ENCODE measurements at places on chromosomes 1 and 21.

DNA sequence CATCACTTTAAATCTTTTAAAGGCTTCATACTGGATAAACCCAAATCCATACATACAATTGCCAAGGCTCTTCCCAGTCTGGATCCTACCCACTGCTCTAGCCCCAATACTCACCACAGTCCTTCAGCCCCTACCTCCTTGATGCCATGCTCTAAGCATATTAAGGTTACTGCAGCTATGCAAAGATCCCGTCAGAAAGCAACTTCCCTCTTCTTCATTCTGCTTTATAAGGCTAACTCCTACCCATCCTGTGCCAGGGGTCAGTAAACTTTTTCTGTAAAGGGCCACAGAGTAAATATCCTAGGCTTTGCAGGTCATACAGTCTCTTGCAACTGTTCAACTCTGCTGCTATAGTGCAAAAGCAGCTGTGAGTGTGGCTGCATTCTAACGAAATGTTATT lies 34.3 kb upstream of the MTF1 start:
- DNase-seq = no peak

- DNase-seq = no peak
Observed at GRCh38 chr21:35044770-35045541, 4.1 kb downstream of the RUNX1 start.

DNA sequence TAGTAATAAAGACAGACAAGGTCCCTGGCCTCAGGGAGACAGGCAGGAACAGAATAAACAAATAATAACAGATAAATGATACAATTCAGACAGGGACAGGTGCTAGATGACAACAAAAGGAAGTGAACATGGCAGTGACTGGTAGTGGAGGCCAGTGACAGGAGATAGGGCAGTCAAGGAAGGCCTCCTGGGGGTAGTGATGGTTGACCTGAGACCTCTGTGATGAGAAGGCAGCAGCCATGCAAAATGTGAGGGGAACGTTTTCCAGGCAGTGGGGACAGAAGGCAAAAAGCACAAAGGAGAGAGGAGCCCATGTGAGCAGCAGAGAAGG lies 18.5 kb downstream of the OPTC start:
- no peak for DNase-seq

- DNase-seq = no peak
Observed at GRCh38 chr1:10212476-10212875, 2.1 kb downstream of the KIF1B start.

- DNase-seq = no peak
Observed at GRCh38 chr1:150479927-150480352, 7.3 kb upstream of the TARS2 start.

DNA sequence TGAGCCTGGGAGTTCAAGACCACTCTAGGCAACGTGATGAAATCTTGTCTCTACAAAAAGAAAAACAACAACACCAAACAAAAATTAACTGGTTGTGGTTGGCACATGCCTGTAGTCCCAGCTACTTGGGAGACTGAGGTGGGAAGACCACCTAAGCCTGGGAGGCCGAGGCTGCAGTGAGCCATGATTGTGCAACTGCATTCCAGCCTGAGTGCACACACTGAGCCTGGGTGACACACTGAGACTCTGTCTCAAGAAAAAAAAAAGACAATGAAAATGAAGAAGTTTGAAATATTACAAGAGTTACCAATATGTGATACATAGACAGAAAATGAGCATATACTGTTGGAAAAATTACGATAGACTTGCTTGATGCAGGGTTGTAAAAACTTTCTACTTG lies 31.9 kb downstream of the PDC start:
- no peak for DNase-seq

DNA sequence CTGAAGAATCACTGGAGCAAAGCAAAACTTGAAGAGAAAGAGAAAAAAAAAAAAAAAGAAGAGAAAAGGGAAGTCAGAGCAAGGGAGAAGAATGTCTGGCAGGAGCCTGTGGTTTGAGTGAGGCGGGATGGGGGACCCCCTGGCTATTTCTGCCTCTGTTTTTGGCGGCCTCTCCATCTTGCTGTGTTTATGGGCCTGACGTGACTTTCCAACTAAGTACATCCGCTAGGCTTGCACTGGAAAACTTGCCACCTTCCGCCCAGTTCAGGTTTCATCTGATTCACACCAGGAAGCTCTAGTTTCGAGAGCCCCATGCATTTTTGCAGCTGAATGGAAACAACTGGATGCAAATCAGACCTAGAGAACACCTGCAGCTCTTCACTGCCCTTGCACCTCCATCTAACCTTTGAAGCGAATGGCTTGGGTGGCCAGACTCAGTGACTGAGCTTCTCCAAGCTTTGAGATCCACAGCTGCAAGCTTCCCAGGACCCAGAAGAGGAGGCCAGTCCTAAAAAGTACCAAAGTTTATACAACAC lies 28.0 kb downstream of the TBX15 start:
- no peak for DNase-seq

GRCh38 chr1:92853299-92853698 lies 21.5 kb downstream of the RPL5 start:
- DNase-seq = no peak

DNA sequence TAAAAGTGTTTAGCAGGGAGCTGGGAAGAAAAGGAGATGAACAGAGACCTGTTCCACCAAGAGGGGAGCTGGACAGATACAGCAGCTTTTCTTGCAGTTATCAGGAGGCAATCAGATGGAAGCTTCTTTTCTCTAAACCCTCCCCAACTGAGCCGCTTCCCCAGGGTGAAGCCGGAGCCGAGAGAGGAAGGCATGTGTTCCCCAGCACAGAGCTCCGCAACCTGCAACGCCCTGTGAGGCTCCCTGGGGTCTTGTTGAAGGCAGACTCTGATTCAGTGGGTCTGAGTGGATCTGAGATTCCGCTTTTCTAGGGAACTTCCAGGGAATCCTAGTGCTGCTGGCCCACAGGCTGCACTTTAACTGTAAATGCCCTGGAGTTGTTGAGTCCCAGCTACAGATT lies 139.1 kb upstream of the COA6 start:
- DNase-seq = no peak

DNA sequence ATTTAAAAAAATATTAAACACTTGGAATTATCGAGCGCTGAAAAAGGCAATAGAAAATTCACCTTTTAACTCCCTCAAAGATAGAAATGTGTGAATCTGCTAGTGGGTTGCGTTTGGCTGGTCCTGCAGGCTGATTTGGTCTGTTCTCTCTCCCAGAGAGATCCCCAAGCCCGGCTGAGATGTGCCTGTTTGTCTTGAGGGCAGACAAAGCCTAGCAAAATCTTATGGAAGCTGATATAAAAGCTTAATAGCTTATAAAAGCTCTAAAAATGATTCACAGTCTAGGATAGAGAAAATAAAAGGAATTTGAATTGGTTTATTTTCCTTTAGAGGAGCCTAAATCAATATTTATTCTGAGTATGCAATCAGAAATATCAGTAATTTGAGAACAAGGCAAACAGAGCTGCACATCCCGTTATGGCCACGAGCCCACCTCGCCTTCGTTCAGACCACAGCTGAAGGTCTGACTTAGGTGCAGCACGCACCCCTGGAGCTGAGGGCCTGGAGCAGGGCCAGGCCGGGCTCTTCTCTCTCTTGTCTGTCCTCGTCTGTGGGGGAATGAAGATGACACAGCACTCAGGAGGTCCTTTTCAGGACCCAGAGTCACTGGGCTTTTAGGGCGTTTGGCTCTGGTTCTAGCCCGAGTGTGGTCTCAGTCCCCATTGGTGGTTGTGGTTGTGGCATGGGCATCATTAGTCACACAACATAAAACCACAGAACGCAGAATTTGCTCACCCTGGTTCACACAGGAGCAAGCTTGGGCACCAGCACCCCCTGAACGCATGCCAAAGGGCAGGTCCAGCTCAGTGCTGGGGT lies 18.6 kb downstream of the PDE9A start:
- DNase-seq = peak; percentile 40
